ENCODE measurements at places on chromosomes 11 and 22. TPM values are rescaled to one million over a fixed set of nuclear protein-coding genes. Genes with fewer than 3 reads are reported as not detected.
A peak's percentile ranks its signal among the peaks of the same experiment; 100 is the strongest.

The FGF19 gene
- total RNA-seq = not detected

The NCR3LG1 gene
- 2.5 TPM for total RNA-seq

The MMP3 gene
- total RNA-seq = 28.5 TPM

The MYRF gene
- 0.83 TPM for total RNA-seq

The KRTAP5-1 gene
- total RNA-seq = not detected

GRCh38 chr11:44313761-44314489, 4.0 kb upstream of the ALX4 start:
- peaks cover 37% of the 10 kb centered on the region for H3K4me1 ChIP-seq
- H3K27me3 ChIP-seq = peaks cover 71% of the 10 kb centered on the region
- H3K27ac ChIP-seq = no peak overlapping the region

- H3K27ac ChIP-seq = no peak overlapping the region
- DNase-seq = no peak
- H3K4me1 ChIP-seq = no peaks in the 10 kb centered on the region
- no peak overlapping the region for H3K4me3 ChIP-seq
Measured at GRCh38 chr11:112498701-112499100, 238.0 kb upstream of the PLET1 start.

- peak overlapping the region; percentile 86 for H3K27ac ChIP-seq
- peaks cover 39% of the 10 kb centered on the region for H3K4me1 ChIP-seq
- H3K4me3 ChIP-seq = peak overlapping the region; percentile 95
- no peaks in the 10 kb centered on the region for H3K36me3 ChIP-seq
Measured at GRCh38 chr22:43014316-43014868, 557 bp downstream of the PACSIN2 start.

DNA sequence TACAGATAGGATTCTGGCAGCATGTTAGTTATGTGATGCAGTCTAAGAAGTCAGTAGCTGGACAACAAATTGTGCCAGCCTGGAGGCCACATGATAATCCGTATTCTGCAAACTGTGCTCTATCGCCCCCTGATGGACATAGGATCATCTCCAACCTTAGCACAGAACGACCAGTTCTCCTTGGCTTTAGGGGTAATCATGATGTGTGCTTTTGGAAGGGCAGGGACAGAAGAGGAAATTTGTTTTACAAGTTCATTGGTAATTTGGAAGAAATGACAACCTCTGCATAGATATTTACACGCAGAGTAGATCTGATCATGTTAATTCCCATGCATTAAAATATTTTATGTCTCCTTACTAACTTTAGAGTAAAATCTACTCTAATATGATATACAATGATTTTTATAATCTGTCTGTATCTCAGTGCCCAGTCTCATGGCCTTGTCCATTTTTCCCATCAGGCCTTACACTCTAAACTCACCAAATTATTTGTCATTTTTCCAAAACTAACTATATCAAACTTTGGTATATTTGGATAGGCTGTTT, 12.1 kb downstream of the OR10D3 start:
- H3K27ac ChIP-seq = no peak overlapping the region
- H3K27me3 ChIP-seq = no peaks in the 10 kb centered on the region
- no peaks in the 10 kb centered on the region for H3K4me1 ChIP-seq
- DNase-seq = no peak

Data from sigmoid colon (tissue), 7 donors.